Stimulated activated CD8-positive, alpha-beta memory T cell treated with anti-CD3 and anti-CD28 coated beads, Interleukin-4, amount 100 ng/mL, for 4 hours (primary cell): ENCODE measurements at places on chromosomes 6 and 20.

- DNase-seq, result no peak
Measured at GRCh38 chr6:53593001-53593488, 48.1 kb upstream of the GCLC start.

DNA sequence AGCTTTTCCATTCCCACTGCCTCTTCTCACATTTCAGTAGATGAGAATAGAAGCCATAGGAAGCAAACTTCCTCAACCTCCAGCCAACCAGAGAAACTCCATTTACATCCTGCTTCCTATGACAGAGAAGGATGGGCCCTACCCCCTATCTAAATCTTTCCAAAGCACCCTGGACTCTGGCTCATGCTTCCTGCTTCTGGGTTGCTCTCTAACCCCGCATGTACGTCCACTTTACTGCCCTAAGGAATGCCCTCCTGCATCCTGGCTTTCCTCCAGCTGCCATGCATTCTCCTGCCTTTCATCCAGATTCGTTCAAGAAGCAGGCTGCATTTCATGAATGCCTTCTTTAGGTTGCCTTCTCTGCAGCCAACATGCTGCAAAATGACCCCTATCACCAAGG is 91.9 kb downstream of the FAM217A start:
- no peak for DNase-seq

- DNase-seq, result no peak
Measured at GRCh38 chr6:1910621-1911407, 301.1 kb downstream of the FOXC1 start.

- no peak for DNase-seq
Measured at GRCh38 chr6:35173044-35173426, 31.9 kb upstream of the TCP11 start.

DNA sequence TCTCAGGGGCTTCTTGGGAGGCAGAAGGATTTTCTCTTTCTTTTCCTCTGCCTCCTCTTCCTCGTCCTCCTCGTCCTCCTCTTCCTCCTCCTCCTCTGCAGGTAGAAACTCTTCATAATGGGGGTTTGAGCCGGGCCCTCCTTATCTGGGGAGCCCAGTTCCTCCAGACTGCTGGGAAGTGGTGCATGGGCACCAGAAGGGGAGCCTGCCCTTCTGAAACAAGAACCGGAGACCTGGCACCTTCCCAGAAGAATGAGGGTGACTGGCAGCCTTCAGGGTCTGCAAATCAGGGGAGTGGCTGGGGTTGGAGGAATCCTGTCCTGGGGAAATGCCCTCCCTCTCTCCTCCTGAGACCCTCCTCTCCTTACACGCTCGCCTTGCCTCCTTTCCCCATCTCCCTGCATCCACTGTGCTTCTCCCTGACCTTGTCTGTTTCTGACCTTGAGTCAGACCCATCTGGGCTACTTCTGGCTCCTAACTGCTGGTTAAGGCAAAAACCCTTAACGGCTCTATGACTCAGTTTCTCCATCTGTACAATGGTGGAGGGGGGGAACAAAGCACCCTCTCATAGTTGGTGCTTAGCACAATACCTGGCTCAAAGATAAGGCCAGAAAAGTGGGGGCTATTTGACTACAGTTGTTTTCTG is 1.7 kb downstream of the TULP1 start:
- no peak for DNase-seq

DNA sequence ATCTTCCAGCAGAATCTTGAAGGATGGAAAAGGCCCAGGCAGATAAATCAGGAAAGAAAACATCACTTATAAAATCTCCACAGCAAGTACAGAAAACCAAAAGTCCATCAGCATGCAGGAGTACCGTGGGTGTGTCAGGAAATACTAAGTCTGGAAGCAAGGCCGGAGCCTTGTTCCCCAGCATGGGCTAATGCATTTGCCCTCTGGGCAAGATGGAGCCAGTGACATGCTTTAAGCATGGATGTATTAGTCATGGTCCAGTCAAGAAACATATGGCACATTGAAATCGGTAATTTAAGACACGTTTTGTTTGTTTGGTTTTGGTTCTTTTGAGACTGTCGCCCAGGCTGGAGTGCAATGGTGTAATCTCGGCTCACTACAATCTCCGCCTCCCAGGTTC is 506.0 kb upstream of the JARID2 start:
- DNase-seq, result no peak

DNA sequence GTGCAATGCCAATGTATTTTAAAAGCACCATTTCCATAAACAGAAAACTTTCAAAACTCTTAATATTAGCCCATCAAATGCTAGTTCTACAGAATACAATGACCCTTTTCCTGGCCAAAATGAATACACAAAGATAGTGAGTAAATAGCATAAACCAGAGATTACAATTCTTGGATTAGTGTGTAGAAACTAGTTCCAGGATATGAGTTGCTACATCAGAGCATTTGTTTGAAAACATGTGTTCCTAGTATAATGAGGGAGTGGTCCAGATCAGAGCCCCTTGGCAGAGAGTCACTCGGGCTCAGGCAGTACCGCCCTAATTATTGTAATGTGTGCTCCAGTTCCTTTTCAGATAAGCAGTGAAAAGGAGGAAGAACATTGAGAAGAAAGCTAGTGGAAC is 63.7 kb upstream of the COL21A1 start:
- no peak for DNase-seq

DNA sequence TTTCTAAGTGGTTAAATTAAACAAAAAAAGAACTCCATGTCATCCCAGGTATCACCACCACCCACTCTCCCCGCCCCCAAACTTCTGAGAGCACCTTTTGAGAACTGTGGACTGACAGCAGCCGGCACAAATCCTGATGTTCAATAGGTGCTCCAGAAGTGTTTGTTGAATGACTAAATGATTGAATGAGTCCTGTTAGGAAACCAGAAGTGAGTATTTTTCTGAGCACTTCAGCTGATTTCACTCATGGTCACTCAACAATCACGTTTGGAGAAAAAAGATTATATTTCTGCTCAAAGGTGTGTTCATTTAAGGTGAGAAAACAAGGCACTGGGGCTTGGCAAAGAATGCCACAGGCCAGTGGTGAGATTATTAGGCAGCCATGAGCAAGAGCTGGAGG is 6.2 kb upstream of the HNF4A start:
- no peak for DNase-seq

GRCh38 chr6:117906507-117906957 is 532 bp upstream of the SLC35F1 start:
- no peak for DNase-seq

DNA sequence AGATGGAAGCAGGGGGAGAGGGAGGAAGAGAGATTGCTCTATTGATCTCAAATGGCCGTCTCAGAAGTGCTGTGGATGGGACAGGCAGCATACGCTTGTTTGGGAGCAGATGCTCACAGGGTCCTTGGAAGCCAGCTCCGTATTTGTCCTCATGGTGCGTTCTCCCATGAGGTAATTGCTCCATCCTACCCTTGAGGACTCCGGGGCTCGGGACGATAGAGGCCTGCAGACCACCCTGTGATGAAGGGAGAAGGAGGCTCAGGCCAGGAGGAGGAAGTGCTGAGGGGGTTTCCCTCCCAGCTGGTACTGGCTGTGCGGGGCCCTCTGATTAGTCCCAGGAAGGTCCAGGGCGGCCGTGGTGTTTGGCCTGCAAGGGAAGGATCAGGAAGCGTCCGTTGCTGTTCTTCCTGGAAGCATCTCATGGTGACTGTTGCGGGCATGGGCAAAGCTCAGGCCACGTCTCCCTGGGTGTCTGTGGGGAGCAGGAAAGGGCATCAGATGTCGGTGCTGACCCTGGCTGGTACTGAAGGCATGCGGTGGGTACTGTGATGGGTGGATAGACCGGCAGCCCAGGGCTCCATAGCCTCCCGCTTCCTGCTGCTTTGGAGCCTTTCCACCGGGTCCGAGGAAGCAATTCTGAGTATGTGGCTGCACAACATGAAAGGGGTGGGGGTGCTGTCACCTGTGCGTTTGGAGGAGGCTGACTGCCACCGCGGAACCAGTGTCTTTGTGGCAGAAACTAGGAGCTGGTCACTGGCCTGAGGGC is 158.3 kb downstream of the SYCP2 start:
- no peak for DNase-seq

- DNase-seq, result no peak
Measured at GRCh38 chr20:35387334-35387733, 24.4 kb downstream of the UQCC1 start.

- no peak for DNase-seq
Measured at GRCh38 chr6:161374971-161375873, 101.4 kb upstream of the AGPAT4 start.

- DNase-seq, result no peak
Measured at GRCh38 chr6:26362836-26363220, 2.2 kb upstream of the BTN3A2 start.

DNA sequence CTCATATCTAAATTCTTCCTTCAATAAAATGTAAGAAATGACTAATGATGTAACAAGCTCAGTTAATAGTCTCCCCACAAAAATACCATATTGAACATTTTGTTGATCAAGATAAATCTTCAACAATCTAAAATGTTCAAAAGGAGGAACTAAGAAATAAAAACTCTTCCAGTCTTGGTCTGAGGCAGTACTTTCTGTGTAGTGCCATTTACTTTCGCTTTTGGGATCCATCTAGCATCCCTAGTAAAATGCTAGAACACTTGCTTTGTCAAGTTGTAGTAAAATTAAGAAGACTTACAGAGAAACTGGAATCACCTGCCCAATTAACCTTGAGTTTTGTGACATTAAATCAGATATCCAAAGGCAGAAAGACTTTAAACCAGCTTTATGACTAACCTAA is 246.4 kb downstream of the KHDRBS2 start:
- DNase-seq, result no peak

DNA sequence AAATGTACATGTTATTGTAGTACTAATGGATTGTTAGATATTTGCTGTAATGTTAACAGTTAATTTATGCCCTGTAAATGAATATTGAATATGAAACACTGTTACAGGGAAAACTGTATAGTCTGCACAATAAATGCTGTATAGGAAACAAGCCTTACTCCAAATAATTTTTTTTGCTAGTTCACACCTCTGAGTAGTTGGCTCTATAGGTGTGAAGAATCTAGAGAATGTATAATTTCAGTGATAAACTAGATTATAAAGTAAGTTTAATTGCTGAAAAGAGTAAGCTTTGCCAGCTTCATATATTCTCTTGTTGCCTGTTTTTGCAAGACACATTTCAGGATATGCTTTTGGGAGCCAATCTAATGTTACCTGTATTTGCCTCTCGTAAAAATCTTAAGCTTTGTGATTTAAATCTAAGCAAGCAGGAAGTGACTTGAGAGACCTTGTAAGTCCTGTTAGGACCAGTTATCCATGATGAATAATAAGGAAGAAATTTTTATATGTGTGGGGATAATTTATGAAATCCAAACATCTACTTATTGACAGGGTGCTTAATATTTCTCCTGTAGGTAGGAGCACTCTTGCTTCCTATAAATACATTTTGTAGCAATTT is 232.4 kb downstream of the ZFAND3 start:
- DNase-seq, result no peak

- DNase-seq, result no peak
Measured at GRCh38 chr6:89564752-89565427, 73.7 kb downstream of the LYRM2 start.

- no peak for DNase-seq
Measured at GRCh38 chr6:26556263-26557070, 18.3 kb downstream of the HMGN4 start.

DNA sequence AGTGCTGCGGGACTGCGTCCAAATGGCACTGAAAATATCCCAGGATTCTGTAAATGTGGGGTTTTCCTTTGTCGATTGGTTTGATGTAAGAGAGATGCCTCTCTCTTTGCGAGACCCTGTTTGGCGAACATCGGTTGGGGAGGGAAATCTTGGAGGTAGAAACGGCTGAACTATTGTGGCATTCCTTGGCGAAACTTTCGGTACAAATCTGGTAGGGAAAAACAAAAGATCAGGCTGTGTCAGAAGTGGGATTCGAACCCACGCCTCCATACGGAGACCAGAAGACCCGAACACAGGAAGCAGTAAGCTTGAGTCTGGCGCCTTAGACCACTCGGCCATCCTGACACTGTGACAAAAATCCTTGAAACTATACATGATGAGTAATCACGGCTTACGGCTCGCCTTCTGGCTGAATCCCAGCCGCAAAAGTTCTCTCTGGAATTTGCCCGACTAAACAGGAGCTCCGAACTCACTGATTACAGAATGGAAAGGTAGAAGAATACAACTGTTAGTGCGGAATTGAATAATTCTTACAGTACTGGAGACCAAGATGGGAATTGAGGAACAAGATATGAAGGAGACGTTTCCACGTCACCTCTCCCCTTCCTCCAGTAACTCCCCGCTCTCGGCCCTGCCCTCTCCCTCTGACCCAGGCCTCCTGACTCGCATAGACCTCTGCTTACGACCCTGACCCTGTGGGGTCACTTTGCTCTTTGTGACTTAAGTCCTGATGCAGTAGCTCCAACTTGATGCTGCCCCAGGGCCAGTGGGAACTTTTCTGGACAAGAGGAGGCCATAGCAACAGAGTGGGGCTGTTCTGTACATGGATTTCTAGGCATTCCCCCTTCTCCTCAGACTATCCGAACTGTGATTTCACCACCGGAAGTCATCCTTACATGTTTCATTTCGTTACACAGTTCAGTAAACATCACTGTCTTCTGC is 132.8 kb upstream of the ZNF184 start:
- DNase-seq, result no peak
